ENCODE measurements at places on chromosomes 5 and 9.

DNA sequence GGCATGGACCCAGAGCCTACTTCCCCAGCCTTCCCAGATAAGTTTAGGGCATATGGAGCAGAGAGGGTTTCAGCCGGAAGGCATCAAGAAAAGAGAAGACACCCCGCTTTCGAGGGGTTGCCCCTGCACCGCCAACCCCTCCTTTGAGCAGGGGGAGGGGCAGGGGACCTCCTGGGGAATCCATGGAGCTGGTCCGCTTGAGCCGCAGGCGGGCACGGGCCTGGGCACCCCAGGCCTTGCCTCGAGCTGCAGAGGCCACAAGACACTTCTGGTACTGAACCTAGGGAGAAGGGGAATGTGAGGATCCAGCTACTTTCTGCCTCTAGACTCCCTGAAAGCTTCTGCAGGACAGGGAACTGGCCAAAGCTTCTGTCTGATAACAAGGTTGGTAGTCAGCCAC, 1.3 kb upstream of the SRA1 start:
- no peak for DNase-seq

- DNase-seq: no peak
Observed at GRCh38 chr5:126098330-126099017, 324.7 kb upstream of the GRAMD2B start.

- no peak for DNase-seq
Observed at GRCh38 chr9:87834357-87834756, 48.3 kb upstream of the SPATA31E1 start.

GRCh38 chr5:135157421-135158313, 123.6 kb upstream of the PITX1 start:
- DNase-seq: no peak

DNA sequence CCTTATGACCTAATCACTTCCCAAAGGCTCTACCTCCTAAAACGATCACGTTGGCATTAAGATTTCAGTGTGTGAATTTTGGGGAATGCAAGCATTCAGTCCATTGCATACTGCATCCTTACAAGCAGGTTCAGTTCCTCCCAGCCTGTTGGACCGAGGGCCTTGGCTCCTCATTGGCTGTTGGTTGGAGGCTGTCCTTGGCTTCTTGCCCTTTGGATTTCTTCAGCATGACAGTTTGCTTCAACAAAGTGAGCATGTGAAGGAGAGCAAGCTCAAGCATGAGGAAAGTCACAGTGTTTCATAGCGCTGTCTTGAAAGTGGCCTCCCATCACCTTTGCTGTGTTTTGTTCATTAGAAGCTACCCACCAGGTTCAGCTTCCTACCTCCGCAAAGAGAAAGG, 109.5 kb downstream of the GADD45G start:
- no peak for DNase-seq

DNA sequence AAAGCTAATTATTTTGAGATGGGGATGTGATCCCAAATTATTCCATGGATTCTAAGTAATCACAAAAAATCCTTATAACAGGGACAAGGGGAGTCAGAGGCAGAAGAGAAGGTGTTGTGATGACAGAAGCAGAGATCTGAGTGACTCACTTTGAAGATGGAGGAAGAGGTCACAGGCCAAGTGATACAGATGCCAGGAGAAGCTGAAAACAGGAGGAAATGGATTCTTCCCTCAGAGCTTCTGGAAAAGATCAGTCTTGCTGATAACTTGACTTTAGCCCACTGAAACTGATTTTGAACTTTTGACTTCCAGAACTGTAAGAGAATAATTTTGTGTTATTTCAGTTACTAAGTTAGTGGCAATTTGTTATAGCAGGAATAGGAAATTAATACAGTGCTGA, 105.3 kb downstream of the GCNT1 start:
- no peak for DNase-seq

GRCh38 chr9:87140605-87141109, 193.4 kb upstream of the GAS1 start:
- no peak for DNase-seq

GRCh38 chr9:136955943-136956335, 3.9 kb downstream of the LCN12 start:
- no peak for DNase-seq

DNA sequence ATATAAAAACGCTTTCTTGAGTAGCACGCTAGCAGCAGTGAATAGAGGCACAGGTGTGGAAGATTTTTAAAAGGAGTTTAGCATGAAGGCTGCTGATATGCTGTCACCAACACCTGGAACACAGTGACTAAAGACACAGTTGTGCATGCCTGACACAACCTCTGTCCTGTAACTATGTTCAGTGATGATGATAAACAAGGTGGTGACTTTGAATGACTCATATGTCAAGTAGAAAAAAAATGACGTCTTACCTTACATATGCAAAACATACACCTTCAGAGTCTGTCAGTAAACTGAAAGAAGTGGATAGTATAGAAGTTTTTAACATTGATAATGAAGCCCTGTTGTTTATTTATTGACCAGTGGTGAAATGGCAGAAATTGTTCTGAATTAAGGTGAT, 66.2 kb upstream of the ADCY2 start:
- no peak for DNase-seq

- DNase-seq: no peak
Observed at GRCh38 chr5:111848476-111848875, 91.5 kb upstream of the NREP start.

DNA sequence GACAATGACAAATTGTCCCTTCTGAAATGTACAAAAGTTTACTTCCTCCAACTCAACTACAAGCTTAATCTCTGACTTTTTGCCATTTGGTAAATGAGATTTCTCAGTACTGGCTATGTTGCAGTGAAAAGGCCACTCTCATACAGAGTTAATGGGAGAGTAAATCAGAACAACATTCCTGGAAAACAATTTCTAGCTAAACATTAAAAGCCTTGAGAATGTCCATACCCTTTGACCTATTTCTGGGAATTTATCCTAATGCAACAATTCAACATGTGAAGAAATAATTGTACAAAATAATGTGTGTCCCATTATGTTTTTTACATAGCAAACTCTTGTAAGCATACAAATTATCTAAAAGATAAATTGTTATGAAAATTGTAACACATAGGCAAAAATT, 56.3 kb upstream of the SPEF2 start:
- DNase-seq: no peak

GRCh38 chr9:8736805-8737204, 937.2 kb upstream of the DMAC1 start:
- DNase-seq: no peak

- no peak for DNase-seq
Observed at GRCh38 chr5:157177953-157178352, 2.7 kb upstream of the ITK start.

Data from activated CD8-positive, alpha-beta memory T cell treated with anti-CD3 and anti-CD28 coated beads for 48 hours (primary cell).